Spinal cord (tissue), 10 donors: ENCODE measurements at places on chromosomes 12 and 14. TPM values are rescaled to one million over a fixed set of nuclear protein-coding genes. Genes with fewer than 3 reads are reported as not detected.

Gene SPX
- 4.0 TPM for total RNA-seq

Gene SDS
- total RNA-seq: 0.50 TPM

Gene IAPP
- not detected for total RNA-seq

Gene ADSS1
- total RNA-seq: 20.8 TPM

Gene TSPAN11
- 12.7 TPM for total RNA-seq

Gene CD69
- 1.4 TPM for total RNA-seq

Gene NRL
- 1.8 TPM for total RNA-seq

Gene HAL
- total RNA-seq: 1.6 TPM

Gene DEPDC4
- total RNA-seq: 1.8 TPM

Gene C14orf180
- total RNA-seq: 6.0 TPM
